ENCODE measurements at places on chromosomes 3 and 15.

DNA sequence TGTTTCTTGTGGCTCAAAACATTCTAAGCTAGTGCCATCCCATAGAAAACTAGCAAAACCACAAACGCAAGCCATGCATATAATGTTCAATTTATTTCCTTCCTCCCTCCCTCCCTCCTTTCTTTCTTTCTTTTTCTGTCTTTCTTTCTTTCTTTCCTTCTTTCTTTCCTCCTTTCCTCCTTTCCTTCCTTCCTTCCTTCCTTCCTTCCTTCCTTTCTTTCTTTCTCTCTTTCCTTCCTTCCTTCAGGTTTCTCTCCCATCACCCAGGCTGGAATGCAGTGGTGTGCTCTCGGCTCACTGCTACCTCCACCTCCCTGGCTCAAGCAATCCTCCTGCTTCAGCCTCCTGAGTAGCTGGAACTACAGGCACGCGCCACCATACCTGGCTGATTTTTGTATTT lies 492.8 kb upstream of the PROK2 start:
- DNase-seq = no peak

DNA sequence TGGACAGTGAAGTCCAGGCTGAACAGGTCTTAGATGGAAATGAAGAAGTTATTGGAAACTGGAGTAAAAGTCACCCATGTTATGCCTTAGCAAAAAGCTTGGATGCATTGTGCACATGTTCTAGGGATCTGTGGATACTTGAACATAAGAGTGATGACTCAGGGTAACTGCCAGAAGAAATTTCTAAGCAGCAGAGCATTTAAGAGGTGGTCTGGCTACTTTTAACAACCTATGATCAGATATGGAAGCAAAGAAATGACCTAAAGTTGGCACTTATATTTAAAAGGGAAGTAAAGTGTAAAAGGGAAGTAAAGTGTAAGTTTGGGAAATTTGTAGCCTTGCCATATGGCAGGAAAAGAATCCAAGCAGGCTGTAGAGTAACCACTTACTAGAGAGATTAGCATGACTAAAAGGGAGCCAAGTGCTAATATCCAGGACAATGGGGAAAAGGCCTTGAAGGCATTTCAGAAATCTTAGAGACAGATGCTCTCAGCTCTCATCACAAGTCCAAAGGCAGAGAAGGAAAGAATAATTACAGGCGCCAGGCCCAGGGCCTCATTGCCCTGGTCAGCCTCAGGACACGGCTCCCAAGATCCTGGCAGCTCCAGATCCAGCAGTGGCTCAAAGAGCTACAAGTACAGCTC lies 73.9 kb upstream of the KCNH8 start:
- DNase-seq = no peak

GRCh38 chr3:123805101-123805500 lies 79.0 kb downstream of the MYLK start:
- DNase-seq = no peak

GRCh38 chr3:54347060-54347459 lies 224.7 kb downstream of the CACNA2D3 start:
- no peak for DNase-seq

DNA sequence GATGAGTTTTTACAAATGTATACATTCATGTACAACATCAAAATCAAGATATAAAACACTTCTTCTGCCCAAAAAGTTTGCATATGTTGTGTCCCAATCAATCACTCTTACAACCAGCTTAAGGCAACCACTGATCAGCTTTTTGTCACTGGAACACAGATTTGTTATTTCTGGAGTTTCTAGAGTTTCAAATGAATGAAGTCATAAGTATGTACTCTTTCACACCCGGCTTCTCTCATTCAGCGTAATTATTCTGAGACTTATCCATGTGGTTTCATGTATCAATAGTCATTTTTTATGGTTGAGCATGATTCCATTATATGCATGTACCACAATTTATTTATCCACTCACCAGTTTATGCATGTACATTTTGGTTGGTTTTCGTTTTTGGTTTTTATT lies 53.0 kb upstream of the CORO2B start:
- DNase-seq = no peak

GRCh38 chr3:136093771-136094170 lies 102.4 kb downstream of the MSL2 start:
- no peak for DNase-seq

- peak; percentile 16 for DNase-seq
Observed at GRCh38 chr3:119637679-119638477, 22.5 kb downstream of the POPDC2 start.

DNA sequence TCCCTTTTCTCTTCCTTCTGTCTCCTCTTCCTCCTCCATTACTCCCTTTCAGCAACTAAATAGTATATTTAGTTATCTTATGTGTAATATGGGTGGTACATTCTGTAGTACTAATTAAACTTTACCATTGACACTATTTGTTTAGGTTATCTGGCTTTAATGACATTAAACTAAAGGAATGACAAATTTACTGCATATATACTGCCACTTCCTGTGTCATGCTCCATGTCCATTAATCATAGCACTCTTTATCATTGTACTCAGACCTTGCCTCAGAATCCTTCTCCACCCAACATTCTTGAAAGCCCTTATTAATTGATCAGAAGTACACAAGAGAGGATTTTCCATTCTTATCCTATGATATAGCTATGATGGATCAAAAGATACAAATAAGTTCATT lies 244.2 kb downstream of the NAALADL2 start:
- no peak for DNase-seq

DNA sequence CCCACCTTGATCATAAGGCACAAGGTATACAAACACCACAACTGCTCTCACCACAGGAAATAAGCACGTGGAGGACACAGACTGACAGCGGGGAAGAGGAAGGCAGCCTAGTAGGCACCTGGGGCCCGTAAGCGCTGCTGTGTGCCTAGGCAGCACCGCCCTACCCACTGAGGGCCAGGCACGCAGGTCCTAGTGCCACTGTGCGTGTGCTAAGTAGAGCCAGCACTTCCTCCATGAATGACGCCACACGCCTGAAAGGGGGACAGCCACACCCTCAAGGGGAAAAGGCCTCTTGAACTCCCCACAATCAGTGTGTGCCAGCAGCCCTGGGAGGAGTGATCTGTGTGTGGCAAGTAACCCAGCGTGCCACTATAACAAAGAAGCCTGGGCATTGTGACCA lies 73.0 kb downstream of the ATP1B3 start:
- DNase-seq = no peak

DNA sequence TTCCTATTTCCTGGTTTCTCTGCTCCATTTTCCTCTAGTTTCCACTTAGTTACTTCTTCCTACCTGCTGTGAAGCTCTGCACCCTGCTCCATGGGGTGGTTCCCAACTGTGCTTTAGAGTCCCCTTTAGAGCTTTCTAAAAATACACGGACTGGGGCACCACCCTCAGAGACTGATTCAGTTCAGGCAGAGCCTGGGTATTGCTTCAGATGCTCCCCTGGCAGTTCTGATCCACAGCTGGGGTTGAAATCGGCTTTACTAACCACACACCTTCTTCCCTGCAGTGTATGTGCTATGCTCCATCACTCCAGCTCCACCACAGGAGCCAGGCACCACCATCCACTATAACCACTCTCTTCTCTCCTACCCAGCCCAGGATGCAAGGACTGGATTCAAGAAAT lies 12.6 kb downstream of the ANP32A start:
- no peak for DNase-seq

DNA sequence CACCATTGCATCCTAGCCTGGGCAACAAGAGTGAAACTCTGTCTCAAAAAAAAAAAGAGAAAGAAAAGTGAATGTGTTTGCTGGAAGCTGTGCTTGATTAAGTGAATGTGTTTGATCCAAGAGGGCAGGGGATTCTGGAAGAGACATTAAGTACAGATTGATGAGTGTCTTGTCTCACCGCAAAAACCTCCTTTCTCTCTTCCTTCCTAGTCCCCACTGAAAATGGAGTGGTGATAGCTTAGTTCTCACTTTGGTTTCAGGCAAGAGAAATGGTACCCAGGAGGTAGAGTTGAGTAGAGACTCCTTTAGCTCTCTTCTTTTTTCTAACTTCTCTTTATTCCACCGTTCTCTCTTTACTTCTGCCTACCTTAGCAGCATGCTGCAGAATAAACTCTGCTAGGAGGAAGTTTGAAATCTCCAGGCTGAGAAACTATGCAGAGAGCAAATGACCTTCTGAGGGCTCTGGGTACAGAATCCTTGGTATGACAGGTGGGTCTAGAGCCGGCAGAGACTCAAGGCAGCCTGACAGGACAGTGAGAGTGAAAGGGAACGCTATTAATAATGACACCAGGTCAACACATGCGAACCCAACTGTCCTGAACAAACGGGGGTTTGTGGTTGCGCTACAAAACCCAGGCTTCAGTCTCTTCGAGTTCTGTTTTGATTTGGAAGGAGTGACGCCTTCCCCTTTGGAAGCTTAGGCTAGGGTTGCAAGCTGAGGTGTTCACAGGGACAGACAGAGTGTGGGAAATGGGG lies 74.9 kb downstream of the SMAD3 start:
- DNase-seq = peak; percentile 31

- no peak for DNase-seq
Observed at GRCh38 chr3:160330690-160331089, 68.3 kb downstream of the IFT80 start.

GRCh38 chr3:12963922-12964701 lies 109.1 kb downstream of the IQSEC1 start:
- DNase-seq = no peak

DNA sequence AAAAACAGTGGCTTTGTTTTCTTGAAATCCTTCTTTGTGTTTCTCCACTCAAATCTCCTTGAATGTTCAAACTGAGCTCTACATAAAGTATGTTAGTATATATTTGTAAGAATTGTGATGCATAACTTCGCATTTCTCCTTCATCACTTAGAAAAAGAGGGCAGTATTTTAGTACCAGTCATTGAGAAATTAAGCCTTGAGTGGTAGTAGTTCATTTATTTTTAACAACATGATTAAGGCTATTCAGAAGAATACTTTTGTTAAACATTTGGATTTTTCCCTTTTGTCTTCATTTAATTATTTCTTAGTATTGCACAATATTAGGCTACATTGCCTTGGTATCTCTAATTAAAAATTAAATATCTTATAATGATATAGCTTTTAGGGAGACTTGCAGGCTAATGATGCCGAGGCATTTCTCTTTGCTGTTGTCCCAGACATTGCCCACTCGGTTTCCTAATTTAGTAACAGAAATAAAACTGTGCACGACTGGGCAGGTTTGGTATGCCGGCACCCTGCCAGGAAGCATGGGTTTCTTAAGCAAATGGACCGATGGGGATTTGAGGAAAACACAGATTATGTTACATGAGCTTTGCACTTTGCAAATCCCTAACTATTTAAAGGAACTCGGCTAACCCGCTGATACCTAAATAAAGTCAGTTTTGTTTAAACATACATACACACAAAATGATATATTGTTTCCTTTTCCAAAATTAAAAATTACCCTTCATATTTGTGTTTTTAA lies 54.7 kb downstream of the LRRC28 start:
- no peak for DNase-seq

DNA sequence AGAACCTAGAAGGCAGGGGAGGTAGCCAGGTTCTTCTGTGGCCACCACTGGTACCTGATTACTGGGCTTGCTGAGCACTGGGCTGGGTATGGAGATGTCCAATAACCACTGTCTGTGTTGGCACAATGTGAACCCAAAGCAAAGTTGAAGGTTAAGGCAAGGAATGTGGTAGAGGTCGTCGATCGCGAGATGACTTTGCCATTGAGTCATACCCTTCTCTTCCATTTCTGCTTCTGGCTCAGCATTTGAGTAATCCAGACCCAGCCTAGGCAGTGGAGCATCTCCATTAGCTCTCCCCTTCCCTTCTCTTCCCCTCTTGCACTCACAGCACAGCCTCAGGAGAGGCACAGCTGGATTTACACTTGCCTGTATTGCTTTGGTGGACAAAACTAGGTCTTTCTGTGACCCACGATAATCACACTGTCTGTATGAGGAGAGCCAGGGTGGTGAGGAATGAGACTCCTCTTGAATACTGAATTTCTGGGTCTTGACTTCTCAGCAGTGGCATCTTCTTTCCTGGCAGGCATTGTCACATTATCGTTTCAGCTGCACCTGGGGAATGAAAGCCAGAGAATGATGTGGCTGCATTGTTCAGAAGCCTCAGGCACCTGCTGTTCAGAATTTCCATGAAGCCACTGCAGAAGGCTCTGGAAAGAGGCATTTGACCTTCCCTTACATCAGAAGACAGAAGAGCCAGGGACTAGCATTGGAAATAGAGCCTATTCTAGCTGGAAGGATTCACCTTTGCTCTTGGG lies 272.6 kb downstream of the PDCD6IP start:
- no peak for DNase-seq

DNA sequence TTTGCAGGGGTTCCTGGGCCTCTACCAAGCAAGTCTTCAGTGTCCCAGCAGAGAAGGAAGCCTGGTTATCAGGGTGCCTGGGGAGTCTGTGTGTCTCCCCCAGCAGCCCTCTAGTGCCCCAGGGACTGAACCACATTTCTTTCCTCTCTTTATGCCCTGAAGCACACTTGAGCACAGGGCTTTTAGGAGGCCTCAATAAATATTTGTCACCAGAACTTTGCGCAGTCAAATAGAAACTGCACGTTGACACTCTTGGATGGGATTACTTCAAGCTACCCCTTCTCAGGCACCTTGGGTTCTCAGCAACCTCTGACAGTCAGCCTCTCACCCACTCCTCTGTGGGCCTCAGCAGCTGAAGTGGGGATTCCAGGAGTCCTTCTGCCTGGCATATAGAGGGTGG lies 226.6 kb upstream of the HES1 start:
- DNase-seq = no peak

GRCh38 chr3:16697443-16698147 lies 92.4 kb upstream of the DAZL start:
- DNase-seq = no peak

- DNase-seq = no peak
Observed at GRCh38 chr3:10351013-10351735, 30.3 kb upstream of the SEC13 start.

GRCh38 chr3:46931631-46932331 lies 44.8 kb downstream of the CCDC12 start:
- no peak for DNase-seq

GRCh38 chr3:65238652-65239051 lies 550.9 kb upstream of the ADAMTS9 start:
- DNase-seq = no peak

- DNase-seq = no peak
Observed at GRCh38 chr3:15042936-15043335, 22.2 kb downstream of the MRPS25 start.

DNA sequence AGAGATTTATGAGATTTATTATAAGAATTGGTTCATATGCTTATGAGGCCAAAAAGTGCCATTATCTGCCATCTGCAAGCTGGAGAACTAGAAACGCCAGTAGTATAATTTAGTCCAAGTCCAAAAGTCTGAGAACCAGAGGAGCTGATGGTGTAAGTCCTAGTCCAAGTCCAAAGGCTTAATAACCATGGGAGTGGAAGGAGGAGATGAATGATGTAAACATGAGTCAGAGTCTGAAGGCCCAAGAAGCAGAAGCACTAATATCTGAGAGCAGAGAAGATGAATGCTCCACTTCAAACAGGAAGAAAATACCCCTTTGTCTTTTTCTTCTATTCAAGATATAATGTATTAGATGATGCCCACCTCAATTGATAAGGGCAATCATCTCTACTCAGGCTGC lies 185.7 kb downstream of the CGGBP1 start:
- no peak for DNase-seq

GRCh38 chr3:42841332-42841731 lies 32.1 kb downstream of the ACKR2 start:
- no peak for DNase-seq

GRCh38 chr15:48559285-48559684 lies 86.2 kb downstream of the FBN1 start:
- DNase-seq = no peak

GRCh38 chr3:138849222-138849940 lies 14.7 kb upstream of the PIK3CB start:
- no peak for DNase-seq
